ENCODE measurements at places on chromosomes 12 and 14. TPM values are rescaled to one million over a fixed set of nuclear protein-coding genes. Genes with fewer than 3 reads are reported as not detected.
A peak's percentile ranks its signal among the peaks of the same experiment; 100 is the strongest.

- no peak for DNase-seq
Measured at GRCh38 chr14:102893452-102893851, 29.0 kb upstream of the AMN start.

DNA sequence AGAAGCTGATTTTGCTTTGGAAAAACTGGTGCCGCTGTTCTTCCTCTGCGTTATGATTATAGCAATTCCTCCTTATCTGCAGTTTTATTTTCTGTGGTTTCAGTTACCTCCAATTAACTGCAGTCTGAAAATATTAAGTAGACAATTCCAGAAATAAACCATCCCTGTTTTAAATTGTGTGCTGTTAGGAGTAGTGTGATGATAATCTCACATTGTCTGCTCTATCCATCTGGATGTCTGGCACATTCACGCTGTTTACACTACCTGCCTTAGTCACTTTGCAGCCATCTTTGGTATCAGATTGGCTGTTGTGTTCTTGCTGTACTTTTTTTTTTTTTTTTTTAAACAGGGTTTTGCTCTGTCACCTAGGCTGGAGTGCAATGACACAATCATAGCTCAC is 141.0 kb downstream of the GRIP1 start:
- no peak for DNase-seq

The TBX3 gene
- 19.3 TPM for total RNA-seq

- DNase-seq = peak; percentile 49
Measured at GRCh38 chr12:46608431-46609272, 217.1 kb downstream of the SLC38A4 start.

- DNase-seq = peak; percentile 81
Measured at GRCh38 chr12:67648521-67649260, at the start of gene DYRK2. TSS of gene DYRK2 (plus strand) at chr12:67648745. CDS start at chr12:67649134, 389 bp downstream.

- no peak for DNase-seq
Measured at GRCh38 chr14:102898776-102899515, 23.5 kb upstream of the AMN start.

DNA sequence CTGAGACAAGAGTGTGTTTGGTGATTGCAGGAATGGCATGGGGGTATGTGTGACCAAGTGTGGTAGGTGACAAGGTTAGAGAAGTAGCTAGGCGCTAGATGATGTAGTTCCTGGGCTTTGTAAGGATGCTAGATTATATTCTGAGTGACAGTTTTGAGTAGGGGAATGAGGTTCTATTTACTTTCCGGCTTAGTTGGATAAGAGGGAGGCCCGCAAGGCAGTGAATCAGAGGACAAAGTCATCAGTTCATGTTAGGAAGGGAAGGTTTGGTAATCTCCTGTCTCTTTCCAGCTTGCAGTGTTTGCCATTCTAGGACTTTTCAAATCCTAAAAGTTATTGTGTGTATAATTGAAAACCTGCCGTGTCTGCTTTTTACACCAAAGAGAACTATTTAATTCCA is 45.0 kb downstream of the CFAP54 start:
- no peak for DNase-seq

GRCh38 chr12:121626853-121627640 is 717 bp downstream of the ORAI1 start:
- DNase-seq = peak; percentile 62

DNA sequence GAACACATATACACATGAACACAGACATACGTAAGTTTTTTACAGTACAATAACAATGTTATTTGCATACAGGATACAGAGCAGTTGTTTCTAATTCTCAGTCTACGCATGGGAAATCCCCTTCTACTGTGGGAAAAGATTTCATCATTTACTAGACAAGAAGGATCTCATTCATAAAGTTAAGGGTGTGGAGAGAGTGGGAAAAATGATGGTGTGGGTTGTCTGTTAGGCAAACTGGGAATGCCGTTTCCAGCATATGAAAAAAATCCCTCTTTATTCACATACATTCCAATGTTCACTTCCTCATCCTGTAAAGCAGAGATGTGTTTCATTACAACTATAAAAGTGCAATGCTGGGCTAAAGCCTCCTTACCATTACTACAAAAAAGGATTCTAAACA is 120.9 kb downstream of the SINHCAF start:
- no peak for DNase-seq

DNA sequence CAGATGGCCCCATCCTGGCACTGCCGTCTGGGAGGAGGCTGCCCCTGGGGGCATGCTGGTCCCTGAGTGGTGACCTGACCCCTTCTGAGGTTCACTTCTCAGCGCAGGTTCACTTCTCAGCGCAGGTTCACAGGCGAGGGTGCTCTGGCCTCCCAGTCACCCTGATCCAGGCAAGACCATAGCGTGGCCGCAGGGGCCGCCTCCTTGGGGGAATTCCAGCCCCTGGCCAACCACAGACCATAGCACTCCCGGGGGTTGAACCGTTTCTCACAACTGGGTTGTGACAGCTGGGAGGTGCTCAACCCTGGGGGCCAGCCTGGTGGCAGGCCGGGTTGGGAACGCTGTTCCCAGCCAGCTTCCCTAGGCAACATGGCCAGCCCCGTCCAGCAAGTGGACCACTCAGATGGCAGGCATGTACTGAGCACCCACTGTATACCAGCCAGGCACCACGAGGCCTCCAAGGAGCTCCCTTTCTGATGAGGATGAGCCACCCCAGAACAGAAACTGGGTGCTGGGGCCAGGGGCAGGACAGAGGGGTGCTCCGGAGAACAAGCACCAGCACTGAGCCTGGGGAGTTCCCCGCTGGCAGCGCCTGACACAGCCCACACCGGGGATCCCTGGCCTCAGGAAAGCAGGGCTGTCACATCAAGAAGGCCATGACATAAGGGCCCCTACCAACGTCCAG is 28.3 kb upstream of the ZFP36L1 start:
- DNase-seq = no peak

The PHETA1 gene
- 19.7 TPM for total RNA-seq

The CNIH1 gene
- total RNA-seq = 144 TPM

DNA sequence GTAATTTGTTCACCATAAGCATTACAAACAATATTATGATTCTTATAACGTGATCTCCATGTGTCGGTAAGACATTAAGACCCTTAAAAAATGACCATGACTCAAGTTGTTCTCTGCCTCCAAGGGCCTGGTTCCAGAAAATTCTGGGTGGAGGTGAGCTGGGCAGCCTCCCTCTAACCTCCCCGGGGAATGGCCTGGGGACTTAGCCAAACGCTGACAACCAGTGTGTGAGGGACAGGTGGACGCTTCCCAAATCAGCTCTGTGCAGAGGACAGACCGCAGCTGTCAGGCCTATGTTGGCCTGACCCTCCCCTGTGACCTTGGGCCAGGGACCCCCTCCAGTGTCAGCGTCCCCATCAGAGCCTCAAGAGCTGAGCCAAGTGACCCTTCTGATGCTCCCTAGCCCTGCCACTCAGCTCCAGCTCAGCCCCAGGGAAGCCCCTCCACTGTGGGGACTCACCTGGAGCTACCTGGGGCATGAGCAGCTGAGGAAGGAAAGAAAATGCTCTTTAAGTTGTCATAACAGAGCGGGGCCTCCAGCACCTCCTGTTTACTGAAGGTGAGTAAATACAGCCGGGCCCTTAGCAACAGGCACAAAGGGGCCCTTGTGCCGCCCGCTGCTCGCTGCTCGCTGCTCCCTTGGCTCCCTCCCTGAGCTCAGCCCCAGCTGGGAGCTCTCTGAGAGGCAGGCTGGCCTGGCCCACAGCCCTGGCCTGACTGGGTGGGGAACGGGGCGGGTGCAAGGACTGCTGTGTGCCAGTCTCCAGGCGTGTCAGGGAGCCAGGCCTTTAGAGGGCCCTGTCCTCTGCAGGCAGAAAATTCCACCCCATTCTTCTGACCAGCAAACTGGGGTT is 116.6 kb downstream of the CALM1 start:
- DNase-seq = no peak

- DNase-seq = no peak
Measured at GRCh38 chr14:37090026-37090425, 82.4 kb downstream of the SLC25A21 start.

GRCh38 chr12:84813780-84814663 is 98.6 kb downstream of the SLC6A15 start:
- no peak for DNase-seq

DNA sequence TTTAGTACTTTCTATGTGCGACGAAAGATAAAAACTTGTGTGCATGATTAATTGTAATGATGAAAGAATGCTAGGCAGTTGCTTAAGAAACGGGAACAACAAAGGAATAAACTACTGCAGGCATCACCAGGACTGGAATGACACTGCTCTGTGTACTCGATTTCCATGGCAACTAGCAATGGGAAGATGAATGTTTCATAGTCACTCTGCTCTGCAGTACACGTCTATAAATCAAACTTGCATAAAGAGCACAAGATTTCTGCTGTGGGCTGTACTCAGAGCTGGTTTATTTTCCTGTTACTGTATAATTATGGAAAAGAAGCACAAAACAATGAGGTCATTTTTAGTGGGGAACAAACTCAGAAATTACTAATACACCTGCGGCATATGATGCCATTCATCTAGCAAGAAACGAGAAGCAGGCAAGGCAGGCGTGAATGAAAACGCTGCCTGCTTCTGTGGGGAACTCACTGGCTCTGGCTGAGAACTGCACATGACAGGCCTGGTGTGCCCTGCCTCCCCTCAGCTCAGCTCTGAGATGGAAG is 41.8 kb downstream of the EFCAB11 start:
- DNase-seq = peak; percentile 96

GRCh38 chr14:31026077-31026449 is at the start of gene STRN3:
TSS of gene STRN3 (minus strand) at chr14:31026379. CDS start at chr14:31026185, 194 bp downstream.
- DNase-seq = no peak

DNA sequence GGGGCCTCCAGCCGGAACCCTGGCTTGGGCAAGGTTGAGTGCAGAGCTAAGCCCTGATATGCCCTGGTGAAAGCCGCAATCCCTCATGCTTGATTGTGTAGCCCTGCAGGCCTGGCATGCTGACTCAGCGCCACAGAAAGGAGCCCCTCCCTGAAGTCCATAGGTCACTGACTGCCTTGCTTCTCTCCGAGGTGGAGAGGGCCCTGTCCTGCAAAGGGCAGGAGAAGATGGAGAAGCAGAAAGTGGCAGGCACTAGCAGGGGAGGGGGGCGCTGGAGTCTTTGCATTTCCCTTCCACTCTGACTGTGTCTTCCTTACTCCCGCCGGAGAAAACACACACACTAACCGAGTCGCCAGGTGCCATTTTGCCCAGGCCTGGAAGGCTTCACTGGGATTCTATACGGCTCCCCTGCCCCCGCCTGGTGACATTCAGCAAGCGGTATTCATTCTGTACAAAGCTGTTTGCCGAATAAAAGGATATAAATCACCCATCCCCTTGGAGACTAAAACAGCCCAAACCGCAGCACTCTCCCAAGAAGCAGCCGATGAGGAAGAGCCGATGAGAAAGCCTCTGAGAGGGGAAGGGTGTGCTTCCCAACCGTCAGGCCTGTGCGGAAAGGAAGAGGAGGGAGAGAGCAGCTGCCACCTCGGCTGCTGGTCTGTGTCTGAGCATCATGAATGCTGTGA is 69.8 kb downstream of the SLC6A12 start:
- peak; percentile 26 for DNase-seq

DNA sequence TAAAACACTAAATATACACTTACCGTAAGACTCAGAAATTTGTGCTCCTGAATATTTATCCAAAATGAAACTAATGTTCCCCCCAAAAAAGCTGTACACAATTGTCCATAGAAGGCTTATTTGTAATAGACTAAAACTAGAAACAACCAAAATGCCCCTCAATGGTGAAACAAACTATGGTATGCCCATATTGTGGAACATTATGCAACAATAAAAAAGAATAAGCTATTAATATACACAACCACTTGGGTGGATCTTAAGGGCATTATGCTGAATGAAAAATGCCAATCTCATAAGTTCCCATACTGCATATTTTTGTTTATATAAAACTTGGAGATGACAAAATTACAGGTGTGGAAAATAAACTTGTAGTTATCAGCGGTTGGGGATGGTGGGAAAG is 357.4 kb downstream of the KCNH5 start:
- no peak for DNase-seq

The C3AR1 gene
- 1.5 TPM for total RNA-seq

GRCh38 chr14:100864960-100865681 is 38.4 kb downstream of the RTL1 start:
- no peak for DNase-seq

GRCh38 chr12:15705606-15706005 is 83.6 kb downstream of the EPS8 start:
- DNase-seq = no peak

DNA sequence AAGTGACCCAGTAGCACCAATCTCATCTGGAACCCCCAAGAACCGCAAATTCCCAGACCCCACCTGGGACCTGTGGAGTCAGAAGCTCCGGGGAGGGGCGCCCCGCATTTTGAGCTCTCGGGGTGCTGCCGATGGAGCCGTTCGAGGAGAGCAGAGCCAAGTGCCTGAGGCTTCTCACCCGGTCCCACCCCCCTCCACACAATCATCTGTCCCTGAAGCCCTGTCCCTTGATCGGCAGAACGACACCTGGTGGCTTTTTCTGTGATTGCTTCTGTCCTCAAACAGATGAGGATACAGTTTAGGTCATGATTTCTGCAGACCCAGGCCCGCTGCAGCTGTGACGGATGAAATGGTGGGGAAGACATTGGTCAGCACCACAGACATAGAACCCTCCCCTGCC is 74.7 kb downstream of the NOC4L start:
- DNase-seq = no peak

- DNase-seq = peak; percentile 77
Measured at GRCh38 chr14:53368711-53369201, 215.6 kb upstream of the DDHD1 start.

- DNase-seq = no peak
Measured at GRCh38 chr14:64502887-64503433, 678 bp downstream of the ZBTB25 start.

DNA sequence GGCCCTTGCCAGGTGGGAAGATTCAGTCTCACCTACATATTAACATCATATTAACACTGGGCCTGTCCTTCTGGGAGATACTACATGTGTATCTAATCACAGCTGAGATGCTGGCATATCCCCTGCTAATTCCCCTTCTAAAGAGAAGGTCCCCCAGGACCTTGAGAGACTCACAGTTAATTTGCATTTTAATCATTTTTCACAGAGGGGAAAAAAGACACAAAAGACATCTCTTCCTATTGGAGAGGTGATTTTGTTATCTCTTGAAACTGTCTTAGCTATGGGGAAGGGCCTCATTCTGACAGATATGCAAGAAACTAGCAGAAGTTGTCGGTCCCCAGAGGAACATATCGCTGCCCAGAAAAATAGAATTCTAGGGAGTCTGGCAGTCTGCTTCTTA is 7.5 kb downstream of the C14orf132 start:
- DNase-seq = no peak

- DNase-seq = peak; percentile 76
Measured at GRCh38 chr12:53219956-53220693, 11.9 kb downstream of the RARG start.

- DNase-seq = peak; percentile 62
Measured at GRCh38 chr12:45729233-45730083, at the start of gene ARID2. TSS of gene ARID2 (plus strand) at chr12:45729706. CDS start at chr12:45729837, 131 bp downstream.

GRCh38 chr12:74449872-74450271 is 87.8 kb upstream of the ATXN7L3B start:
- peak; percentile 79 for DNase-seq

The TSHR gene
- not detected for total RNA-seq

The EXOC3L4 gene
- 1.3 TPM for total RNA-seq

Measured in LHCN-M2 (cell line).